Nucleus accumbens (tissue), 56 donors: ENCODE measurements at places on chromosomes 1 and 21.

DNA sequence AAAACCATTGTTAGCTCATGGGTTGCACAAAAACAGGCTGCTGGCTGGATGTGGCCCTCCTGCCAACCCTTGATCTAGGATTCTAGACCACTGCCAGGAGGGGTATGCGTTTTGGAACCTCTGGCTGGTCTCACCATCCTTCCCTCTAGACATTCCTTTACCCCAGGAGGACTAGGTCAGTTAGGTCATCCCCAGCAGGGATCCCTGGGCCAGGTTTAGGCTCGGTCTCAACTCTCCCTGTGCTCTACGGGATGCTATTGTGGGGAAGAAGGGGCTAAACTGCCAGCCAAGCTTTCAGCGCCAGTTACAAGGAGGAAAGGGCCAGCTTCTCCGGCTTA lies 22.7 kb downstream of the SLC2A1 start:
- no peak for DNase-seq

DNA sequence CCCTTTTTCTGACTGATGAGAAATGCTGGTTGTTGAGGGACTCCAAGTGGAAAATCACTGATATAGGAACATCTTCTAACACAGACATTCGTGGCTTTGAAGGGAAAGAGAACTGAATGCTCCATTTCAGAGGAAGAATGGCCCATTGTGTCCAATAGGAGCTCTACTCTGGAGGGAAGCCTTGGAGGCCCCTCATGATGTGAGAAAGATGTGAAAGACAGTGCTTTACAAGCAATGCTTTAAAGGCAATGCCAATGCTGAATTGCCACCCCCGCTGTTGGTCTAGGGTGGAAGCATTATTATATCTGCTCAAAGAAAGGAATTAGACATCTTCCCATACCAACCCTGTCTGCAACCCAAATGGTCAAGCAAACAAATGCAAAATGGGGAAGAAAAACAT lies 13.7 kb downstream of the NMNAT2 start:
- peak; percentile 4 for DNase-seq

DNA sequence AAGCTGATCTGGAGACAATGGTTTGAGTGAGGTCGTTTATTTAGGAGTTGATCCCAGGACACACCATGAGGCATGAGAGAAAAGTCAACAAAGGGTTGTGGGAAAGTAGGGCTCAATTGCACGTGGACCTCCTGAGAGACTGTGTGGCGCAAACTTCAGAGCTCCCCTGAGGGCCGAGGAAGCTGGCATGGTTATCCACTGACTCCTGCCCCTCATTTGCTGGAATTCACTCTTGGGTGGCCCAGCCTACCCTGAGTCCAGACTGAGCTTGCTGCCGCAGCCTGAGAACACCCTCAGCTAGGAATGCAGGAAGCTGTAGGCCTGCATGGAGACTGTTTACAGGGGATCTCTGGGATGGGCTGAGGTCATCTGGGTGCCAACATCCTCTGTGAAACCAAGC lies 301.0 kb downstream of the RWDD3 start:
- DNase-seq: no peak

DNA sequence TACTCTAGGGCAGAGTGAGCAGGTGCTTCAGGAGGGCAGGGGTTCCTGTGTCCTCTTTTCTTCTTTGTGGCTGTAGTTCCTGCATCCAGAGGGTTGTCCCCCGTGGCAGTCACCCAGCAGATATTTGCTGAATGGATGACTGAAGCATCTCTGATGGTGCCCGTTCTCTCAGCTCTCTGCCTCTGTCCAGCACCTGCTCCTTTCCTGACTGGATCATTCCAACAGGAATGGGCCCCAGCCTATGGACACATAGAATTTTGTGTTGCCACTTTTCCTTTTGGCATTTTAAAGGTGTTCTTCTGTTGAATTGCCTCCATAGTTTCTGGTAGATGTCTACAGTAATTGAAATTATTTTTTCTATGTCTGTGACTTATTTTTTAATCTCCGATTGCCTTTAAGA lies 372.5 kb upstream of the C1orf174 start:
- DNase-seq: no peak

DNA sequence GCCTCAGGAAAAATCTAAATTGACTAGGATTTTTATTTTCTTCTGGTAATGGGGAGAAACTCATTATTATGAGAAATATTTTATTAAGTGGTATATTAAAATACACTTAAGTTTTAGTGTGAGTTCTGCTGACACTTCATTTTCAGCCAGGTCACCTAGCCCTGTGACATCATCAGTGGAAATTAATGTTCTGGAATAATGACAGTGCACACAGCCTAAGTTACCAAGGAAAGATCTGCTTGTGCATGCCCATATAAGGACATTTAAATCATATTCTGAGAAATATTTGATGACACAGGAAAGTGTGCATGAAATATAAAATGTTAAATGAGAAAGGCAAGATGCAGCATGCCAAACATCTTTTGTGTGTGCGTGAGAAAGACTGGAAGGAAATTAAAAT lies 102.0 kb downstream of the KIF14 start:
- DNase-seq: no peak

DNA sequence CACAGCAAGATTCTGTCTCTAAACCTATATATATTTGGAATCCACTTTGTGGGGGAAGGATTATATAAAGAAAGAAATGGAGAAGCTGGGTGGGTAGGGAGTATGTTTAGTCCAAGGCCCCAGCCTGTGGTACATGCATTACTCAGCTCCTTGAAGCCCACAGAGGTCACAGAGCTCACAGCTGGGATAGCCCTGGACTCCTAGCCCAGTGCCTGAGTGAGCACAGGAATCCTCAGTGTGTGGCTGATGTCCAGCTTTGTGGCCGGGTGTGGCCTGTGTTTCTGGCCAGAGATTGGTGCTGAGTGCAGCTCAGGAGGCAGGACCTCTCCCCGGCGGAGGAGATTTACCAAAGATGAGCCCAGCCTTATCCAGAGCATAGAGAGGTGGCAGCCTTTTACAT lies 7.6 kb downstream of the CAPN9 start:
- no peak for DNase-seq

GRCh38 chr1:154982897-154983648 lies at the start of gene FLAD1:
TSS of gene FLAD1 (plus strand) at chr1:154983344. CDS start at chr1:154983695, 351 bp downstream.
- peak; percentile 95 for DNase-seq

DNA sequence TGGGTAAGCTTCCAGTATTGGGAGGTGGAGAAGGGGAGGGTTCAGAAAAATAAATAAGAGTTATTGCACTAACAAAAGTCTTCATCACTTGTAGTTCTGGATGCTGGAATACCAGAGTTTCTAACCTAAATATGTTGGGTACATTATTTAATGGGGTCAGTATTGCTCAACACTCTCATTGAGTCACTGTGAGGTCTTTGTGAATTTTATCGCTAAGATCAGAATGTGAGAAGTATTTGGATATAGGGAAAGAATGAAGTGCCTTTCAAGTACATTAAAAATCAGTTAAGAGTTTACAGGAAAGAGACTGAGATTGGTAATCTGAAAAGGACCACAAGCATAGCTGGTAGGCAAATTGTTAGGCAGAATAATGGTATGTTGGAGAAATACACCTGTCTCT lies 8.8 kb downstream of the SNRPE start:
- DNase-seq: no peak

- DNase-seq: no peak
Observed at GRCh38 chr1:94247138-94248094, 10.0 kb upstream of the ARHGAP29 start.

GRCh38 chr1:43039228-43040055 lies 80.8 kb upstream of the SLC2A1 start:
- DNase-seq: no peak

- no peak for DNase-seq
Observed at GRCh38 chr1:162916821-162917613, 56.0 kb upstream of the CCDC190 start.

DNA sequence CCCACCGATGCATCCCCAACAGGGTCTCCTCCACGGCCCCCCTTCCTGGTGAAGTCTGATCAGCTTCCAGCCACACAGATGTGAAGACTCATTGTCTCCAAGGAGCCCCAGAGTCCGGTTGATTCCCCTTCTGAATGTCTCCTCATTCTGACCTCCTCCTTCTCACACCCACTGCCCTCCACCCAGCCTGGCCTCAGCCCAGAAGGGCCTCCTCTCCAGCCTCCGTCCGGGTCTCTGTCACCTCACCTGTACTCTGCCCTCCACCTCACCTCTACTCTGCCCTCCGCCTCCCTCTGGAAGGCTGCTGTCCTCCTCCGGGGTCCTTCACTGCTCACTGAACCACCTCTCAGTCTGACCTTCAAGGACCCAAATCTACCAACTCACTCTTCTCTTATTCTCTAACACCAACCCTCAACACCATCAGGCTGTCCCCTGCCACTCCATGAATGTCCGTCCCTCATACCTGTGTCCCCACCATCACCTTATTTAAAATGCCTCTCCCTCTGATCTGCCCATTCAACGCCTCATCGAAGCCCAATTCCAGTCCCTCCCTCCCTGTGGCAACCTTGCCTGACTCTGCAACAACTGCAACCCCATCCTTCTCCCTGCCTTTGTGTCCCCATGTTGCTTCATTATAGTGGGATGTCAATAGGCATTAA lies 201.2 kb downstream of the TOMM20 start:
- no peak for DNase-seq

DNA sequence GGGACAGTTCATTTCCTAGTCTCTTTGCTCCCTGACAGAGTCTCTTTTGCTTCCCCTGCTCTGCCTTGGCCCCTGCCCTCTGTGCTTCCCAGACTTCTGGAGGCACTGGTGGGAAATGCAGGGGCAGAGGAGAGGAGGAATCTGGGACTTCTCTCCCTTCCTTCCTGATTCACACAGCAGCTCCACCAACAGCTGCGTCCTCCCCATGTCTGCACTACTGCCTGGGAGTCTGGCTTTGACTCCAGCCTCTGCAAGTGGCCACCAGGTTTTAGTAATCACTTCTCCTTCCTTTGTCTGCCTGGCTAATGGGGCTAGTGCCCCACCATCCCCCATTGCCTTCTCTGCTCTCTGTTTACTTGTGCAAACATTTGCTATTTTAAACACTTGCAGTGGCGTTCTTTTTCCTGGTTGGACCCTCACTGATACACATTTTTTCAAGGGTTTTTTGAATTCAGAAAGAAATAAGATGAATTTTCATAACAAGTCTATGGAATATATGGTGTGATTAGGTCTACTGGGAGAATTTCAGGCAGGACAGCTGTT lies 21.9 kb downstream of the FASLG start:
- no peak for DNase-seq

DNA sequence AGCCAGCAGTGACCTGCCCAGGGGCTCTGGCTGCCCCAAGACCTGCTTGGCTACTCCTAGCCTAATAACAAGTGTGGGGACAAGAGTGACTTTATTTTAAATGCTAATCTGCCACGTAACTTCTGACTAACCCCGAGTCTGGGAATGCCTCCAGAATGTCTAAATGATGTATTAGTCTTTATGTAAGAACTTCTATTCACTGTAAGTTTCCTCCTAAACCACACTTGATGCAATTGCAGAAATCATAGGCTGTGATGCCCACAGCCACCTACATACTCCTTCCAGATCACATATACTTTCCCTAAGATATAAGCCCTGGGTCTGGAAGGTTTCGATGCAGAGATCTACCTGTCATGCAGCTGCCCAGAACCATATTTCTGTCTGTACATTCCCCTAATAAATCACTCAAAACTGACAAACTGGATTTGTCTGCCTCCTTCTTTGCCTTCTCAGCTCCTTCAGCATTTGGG lies 5.9 kb upstream of the VPS45 start:
- no peak for DNase-seq

- no peak for DNase-seq
Observed at GRCh38 chr1:35269201-35269988, 886 bp downstream of the ZMYM4 start.

GRCh38 chr1:150798525-150798924 lies 9.5 kb downstream of the CTSK start:
- DNase-seq: no peak

GRCh38 chr1:210830034-210831028 lies 303.6 kb downstream of the KCNH1 start:
- no peak for DNase-seq

DNA sequence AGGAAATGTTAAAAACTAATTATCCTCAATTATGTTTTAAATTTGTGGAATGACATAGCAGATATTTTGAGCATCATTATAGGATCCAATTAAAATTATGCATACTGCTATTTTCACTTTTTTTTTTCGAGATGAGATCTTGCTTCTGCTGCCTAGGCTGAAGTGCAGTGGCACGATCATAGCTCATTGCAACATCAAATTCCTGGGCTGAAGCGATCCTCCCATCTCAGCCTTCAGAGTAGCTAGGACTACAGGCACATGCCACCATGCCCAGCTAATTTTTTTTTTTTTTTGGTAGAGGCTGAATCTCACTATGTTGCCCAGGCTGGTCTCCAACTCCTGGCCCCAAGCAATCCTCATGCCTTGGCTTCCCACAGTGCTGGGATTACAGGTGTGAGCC lies 11.3 kb upstream of the SLC1A7 start:
- no peak for DNase-seq

DNA sequence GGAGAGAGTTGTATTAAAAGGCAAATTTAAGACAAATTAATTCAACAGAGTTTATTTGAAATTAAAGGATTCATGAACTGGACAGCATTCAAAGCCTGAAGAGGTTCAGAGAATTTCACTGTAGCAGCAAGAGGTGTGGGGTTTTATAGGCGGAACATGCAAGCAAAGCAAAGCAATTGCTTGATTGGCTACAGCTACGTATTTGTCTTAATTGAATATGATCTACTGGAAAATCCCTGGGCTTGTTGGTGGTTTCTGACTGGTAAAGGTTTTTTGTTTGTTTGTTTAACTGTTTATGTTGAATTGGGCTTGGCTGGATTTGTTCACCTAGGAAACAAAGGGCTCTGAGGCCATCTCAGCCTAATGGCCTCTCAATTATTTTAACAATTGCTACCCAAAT lies 61.5 kb downstream of the KCNK1 start:
- DNase-seq: no peak

DNA sequence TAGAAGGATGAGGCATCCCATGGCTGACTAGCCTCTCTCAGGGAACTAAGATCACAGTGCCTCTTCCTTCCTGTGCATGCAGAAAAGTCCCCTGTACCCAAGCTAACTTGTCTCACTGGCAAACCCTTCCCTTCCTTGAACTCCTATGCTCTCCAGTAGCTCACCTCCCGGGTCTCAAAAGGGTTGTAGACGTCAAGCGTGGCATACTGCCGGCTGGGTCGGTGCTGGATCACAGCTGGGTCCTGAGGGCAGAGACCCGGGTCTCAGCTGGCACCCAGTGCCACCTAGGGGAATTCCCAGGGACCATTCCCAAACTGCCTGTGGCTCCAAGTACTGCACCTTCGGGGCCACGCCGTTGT lies 688 bp downstream of the SCAMP3 start:
- no peak for DNase-seq

GRCh38 chr1:91699339-91699974 lies 186.5 kb downstream of the TGFBR3 start:
- no peak for DNase-seq
